ENCODE measurements at places on chromosomes 3 and 15. TPM values are rescaled to one million over a fixed set of nuclear protein-coding genes. Genes with fewer than 3 reads are reported as not detected.
A peak's percentile ranks its signal among the peaks of the same experiment; 100 is the strongest.

DNA sequence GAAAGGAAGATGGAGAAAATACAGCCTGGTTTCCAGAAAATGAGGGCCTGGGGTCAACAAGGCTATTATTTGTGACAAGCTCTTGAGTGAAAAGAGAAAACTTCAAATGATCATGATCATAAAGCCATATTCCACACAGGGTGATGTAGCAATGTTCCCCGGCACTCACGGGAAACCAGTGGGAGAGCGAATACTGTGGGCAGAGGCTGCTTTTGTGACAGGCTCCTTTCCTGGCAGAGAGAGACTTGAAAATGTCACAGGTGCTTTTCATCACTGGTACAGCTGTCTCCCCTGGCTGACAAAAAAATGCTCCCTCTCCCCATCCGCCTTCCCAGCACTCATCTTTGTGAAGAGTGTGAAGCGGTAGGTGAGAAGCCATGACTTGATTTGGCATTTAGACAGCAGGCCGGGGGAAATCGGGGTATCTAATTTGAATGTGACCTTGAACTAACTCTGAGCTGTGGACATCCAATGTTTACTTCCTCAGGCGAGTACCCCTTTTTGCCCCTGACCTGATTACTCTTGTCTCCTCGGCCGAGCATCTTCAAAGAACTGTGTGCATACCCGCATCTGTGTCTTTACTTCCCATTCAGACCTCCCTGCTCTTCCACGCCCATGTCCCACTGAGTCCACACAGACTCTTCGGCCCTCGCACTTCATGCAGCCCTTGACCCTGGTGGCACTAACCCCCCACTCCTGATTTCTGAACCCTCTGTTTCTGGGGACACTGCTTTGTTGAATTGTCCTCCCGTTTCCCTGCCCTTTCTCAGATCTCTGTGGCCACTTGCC is 23.2 kb downstream of the CA12 start:
- no peak for DNase-seq

DNA sequence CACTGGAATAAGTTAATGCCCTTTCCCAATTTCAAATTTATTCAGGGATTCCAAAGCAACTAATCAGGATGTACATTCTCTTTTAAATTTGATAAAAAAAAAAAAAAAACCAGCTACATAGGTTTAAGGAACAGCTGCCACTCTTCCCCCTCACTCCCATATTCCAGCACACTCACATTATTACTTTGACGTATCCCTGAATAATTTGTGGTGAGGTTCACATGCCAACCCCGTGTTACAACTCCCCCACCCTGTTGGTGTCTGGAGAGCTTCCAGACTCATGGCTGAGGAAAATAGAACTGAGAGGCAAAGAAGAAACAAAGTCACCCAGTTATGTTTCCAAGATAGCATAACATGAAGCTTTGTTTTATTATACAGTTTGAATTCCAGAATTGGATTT is 300.5 kb upstream of the MME start:
- peak; percentile 28 for DNase-seq

DNA sequence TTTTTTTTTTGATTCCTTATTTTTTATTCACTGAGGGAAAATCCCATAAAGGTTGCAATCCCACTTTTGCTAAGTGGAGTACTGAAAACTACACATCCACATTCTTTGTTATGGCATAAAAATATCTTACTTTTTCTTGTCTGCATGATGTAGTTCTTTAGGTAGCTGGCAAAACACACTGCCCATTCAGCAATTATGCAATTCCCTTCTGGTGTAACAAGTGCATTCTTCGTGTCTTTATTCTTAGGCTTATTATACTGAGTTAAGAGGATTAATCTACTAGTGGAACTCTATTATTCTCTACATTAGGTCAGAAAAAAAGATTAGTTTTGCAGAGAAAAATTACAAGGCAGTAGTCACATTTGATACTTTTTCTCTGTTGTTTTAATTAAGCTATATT is 403.8 kb upstream of the GBE1 start:
- DNase-seq = no peak

- no peak for DNase-seq
Observed at GRCh38 chr15:58286523-58286922, 145.3 kb upstream of the LIPC start.

DNA sequence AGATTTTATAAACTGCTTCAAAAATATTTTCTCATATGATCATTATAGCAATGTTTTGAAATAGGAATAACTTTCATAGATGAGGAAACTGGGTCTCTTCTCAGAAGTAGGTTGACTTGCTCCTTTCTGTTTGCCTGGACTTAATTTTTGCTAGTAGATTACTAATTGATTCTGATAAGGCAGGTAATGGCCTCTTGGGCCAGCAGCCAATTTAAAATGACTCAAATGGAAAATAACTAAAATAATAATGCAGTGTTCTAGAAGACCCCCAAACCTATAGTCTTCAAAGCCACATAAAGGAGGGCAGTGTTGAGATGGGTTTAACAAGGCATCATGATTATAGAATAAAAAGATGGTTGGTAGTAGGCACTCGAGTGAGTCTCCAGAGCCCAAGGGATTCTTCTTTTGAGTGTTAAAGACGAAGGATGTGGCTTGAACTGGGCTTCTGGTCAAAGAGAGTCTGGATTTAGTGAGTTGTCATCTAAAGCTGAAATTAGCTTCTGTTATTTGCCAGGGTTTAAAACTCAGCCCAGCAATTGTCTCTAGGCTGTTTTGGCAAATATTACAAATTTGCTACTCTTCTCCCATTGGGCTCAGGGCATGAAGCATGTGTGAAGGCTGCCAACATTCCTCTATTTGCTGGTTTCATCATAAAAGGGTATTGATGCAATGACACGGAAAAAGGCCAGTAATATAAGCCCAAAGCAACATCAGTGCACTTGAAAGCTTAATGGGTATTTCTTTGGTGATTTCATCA is 297.1 kb upstream of the MEIS2 start:
- DNase-seq = no peak

- no peak for DNase-seq
Observed at GRCh38 chr15:80191897-80192595, 39.2 kb downstream of the FAH start.

- peak; percentile 66 for DNase-seq
Observed at GRCh38 chr3:127170814-127171213, 22.1 kb upstream of the PRR23E start.

GRCh38 chr15:31347067-31347975 is 20.7 kb downstream of the KLF13 start:
- no peak for DNase-seq

GRCh38 chr3:151890721-151891141 is 17.3 kb downstream of the SUCNR1 start:
- DNase-seq = no peak

GRCh38 chr3:155701882-155702465 is 42.9 kb downstream of the PLCH1 start:
- no peak for DNase-seq

CCR1 gene
- not detected for total RNA-seq

RPL35A gene
- 2,822 TPM for total RNA-seq

GRK7 gene
- not detected for total RNA-seq

SLC9A9 gene
- total RNA-seq = 0.20 TPM

Data from MG63 (cell line).